ENCODE measurements at places on chromosomes 3 and 15.

- no peak for DNase-seq
Observed at GRCh38 chr15:69392352-69392751, 21.8 kb upstream of the KIF23 start.

GRCh38 chr3:197007296-197007940 is 22.2 kb downstream of the MELTF start:
- DNase-seq = no peak

DNA sequence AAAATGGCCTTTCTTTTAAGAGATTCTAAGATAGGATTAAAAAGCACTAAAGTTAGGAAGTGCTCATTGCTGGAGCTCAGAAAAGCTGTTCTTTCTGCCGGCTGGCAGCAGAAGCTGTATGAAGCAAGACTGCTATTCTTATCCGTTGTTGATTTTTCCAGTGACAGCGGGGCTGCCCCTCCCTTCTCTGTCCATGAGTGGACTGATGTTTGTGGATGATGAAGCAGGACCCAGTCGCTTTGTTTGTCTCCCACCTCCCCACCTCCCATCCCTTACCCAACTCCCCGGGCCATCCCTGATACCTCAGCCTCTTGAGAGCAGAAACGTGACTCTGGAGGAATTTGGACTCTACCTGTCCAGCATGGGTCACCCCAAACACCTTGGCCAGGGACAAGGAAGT is 10.3 kb upstream of the MUSTN1 start:
- DNase-seq = no peak

DNA sequence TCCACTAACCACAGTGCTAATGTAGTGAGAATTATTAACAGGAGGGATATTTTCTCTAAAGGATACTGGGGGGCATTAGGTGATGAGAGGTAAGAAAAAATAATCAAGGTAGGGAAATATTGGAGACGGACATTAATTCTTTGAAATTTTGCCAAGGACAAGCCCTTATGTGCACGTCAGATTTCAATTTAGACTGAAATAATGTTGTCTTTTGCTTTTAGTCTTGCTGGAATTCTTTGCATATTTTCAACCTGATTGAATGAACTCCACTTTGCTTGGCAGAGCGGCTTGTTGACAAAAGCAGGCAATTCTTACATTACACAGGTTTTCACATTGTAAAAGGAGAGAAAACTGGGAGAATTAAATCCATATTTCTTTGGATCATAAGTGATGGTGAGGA is 25.0 kb upstream of the C3orf52 start:
- no peak for DNase-seq

- no peak for DNase-seq
Observed at GRCh38 chr3:76566211-76566534, 473.7 kb upstream of the ROBO2 start.

- DNase-seq = no peak
Observed at GRCh38 chr15:87907676-87908446, 348.7 kb downstream of the NTRK3 start.

GRCh38 chr3:50657816-50658215 is 16.9 kb upstream of the DOCK3 start:
- DNase-seq = no peak

DNA sequence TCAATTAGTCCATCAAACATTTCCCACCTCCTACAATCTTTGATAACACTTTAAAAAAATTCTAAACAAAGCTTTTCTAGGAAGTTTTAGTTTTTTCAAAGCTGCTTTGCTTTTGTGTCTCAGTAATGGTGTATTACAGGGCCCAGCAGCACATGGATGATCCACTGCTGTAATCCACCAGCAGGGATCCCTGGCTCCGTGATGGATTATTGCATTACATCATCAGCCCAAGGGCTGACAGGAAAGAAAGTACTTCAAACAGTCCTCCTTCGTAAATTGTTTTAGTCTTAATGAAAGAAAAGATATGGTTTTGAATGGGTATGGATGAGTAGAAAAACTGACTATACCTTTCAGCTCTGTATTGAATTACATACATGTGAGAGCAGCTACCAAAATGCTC is 688.9 kb upstream of the NAALADL2 start:
- DNase-seq = no peak

GRCh38 chr3:58173669-58174398 is 36.9 kb downstream of the DNASE1L3 start:
- no peak for DNase-seq

DNA sequence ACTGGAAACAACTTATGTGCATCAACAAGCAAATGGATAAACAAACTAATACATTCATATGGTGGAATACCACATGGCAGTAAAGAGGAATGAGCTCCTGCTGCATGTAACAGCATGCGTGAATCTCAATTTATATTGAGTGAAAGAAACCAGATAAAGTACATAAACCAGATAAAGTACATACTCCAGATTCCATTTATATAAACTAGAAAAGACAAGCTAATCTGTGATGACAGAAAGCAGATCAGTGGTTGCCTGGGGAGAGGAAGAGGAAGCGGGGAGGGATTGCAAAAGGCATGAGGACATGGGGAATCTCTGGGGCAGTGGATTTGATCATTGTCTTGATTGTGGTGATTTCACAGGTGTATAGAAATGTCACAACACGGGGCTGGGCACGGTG is 34.2 kb downstream of the LIMD1 start:
- DNase-seq = no peak

GRCh38 chr15:40328751-40329150 is 5.3 kb downstream of the INAFM2 start:
- no peak for DNase-seq

GRCh38 chr15:52683580-52683979 is 4.4 kb upstream of the ATOSA start:
- DNase-seq = no peak

DNA sequence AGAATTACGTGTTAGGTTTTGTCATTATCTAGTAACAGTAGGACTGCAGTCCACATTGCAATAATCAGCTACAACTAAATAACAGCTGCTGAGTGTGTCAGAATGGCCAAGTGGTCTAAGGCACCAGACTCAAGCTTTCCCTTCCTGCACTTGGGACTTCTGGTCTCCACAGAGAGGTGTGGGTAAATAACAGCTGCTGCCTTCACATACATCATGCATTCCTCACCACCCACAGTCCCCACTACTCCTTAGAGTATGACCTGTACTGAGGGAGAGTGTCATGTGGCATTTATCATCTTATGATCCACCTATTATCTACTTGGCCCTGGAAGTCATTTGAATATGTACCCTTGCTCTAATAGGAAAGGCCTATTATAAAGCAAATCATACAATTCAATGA is 22.2 kb upstream of the ZMAT3 start:
- no peak for DNase-seq

DNA sequence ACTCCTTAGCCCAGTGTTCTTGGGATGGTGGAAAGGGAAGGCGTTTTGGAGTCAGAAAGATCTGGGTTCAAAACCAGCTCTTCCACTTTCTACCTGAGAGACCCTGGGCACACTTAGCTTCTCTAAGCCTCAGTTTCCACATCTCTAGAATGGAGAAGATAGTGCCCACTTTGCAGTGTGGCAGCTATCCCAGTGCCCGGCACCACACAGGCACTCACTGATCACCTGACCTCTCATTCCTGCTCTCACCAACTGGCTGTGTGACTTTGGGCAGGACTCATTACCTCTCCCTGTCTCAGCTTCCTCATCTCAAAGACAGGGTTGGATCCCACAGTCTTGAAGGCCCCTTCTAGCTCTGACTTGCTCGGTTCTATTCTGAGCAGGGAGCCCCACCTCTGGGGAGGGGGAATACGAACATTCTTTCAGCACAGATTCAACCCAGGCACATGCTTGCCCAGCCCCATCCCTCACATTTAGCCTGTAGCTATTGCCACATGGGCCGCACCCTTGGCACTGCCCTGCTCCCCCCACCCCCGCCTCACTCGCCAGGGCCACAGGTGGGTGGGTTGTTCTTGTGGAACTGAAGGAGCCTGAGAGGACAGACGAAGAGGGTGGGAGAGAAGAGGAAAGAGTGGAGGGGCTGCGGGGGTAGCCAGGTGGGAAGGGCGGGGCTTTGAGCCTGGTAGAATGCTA is 39.2 kb downstream of the EPHB3 start:
- no peak for DNase-seq

Data from HFF-Myc (cell line).